ENCODE measurements at places on chromosomes 13 and 19. TPM values are rescaled to one million over a fixed set of nuclear protein-coding genes. Genes with fewer than 3 reads are reported as not detected.

Gene BABAM1
- 136 TPM for total RNA-seq

Gene ZNF256
- total RNA-seq = 11.0 TPM

DNA sequence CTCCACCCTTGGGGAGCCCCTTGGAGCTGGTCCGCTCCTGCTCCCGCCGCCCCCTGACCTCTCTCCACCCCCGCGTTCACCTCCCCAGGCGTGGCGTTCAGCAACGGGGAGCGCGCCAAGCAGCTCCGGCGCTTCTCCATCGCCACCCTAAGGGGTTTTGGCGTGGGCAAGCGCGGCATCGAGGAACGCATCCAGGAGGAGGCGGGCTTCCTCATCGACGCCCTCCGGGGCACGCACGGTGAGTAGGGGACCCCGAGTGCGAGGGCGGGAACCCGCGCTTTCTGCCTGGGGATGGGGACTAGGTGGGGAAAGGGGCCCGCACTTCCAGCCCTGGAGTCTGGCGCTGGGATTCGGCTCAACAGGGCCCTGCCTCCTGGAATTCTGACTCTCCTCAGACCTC is 1.7 kb downstream of the CYP2A13 start:
- no peak overlapping the region for H3K27ac ChIP-seq
- no peaks in the 10 kb centered on the region for H3K36me3 ChIP-seq
- no peak for DNase-seq
- no peak overlapping the region for H3K4me3 ChIP-seq
- peaks cover 27% of the 10 kb centered on the region for H3K27me3 ChIP-seq
- no peaks in the 10 kb centered on the region for H3K4me1 ChIP-seq

Gene CYP2S1
- total RNA-seq = 0.24 TPM

Gene GRIK5
- total RNA-seq = 24.0 TPM

- H3K27ac ChIP-seq = peak overlapping the region; percentile 90
- peak overlapping the region; percentile 69 for H3K4me3 ChIP-seq
- no peaks in the 10 kb centered on the region for H3K27me3 ChIP-seq
- DNase-seq = peak; percentile 12
Measured at GRCh38 chr19:29211562-29212355, 1.2 kb downstream of the UQCRFS1 start.

GRCh38 chr19:7104747-7105447 is 35.4 kb downstream of the ZNF557 start:
- H3K36me3 ChIP-seq = no peaks in the 10 kb centered on the region
- H3K27ac ChIP-seq = no peak overlapping the region
- H3K4me3 ChIP-seq = no peak overlapping the region
- H3K27me3 ChIP-seq = no peaks in the 10 kb centered on the region

DNA sequence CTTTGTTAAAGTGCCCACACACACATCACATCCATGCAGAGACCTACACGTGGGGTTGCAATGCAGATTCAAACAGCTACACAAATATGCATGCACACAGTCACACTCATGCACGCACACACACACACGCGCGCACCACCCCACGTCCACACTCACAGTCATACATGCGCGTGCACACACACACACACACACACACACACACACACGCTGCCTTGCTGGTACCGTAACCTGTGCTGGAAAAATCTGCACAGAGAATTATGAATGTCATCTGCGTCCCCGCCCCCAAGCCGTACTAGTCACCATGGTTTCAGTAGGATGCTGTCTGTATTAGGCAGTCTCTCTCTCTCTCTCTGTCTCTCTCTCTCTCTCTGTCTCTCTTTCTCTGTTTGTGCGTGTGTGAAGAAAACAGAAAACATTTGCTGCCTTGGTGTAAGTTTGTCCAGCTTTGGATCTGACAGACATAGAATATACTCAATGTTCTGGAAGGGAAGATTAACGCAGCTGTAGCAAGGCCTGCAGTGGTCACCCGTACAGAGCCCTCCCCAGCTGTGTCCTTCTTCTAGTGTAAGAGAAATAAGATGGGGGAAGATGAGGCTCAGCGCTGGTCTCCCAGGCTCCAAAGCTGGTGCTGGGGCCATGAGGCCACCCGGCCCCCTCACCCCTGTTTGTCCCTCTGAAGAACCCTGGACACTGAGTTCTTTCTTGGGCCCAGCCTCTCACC is 26.4 kb upstream of the DPP9 start:
- H3K27ac ChIP-seq = no peak overlapping the region
- H3K27me3 ChIP-seq = no peaks in the 10 kb centered on the region
- no peaks in the 10 kb centered on the region for H3K4me1 ChIP-seq
- DNase-seq = no peak
- no peaks in the 10 kb centered on the region for H3K36me3 ChIP-seq

GRCh38 chr13:111879719-111880118 is 187.2 kb upstream of the SOX1 start:
- H3K36me3 ChIP-seq = no peaks in the 10 kb centered on the region
- DNase-seq = no peak
- H3K4me1 ChIP-seq = no peaks in the 10 kb centered on the region
- H3K4me3 ChIP-seq = no peak overlapping the region
- no peak overlapping the region for H3K27ac ChIP-seq
- H3K27me3 ChIP-seq = peaks cover 88% of the 10 kb centered on the region

Gene KIR3DL2
- not detected for total RNA-seq

GRCh38 chr19:7502552-7502951 is 13.4 kb upstream of the ZNF358 start:
- H3K27ac ChIP-seq = no peak overlapping the region
- H3K4me1 ChIP-seq = peaks cover 5% of the 10 kb centered on the region
- no peaks in the 10 kb centered on the region for H3K36me3 ChIP-seq
- DNase-seq = no peak
- H3K4me3 ChIP-seq = no peak overlapping the region
- peaks cover 4% of the 10 kb centered on the region for H3K27me3 ChIP-seq

Gene VSIG10L
- total RNA-seq = 0.69 TPM

- H3K36me3 ChIP-seq = no peaks in the 10 kb centered on the region
- no peak overlapping the region for H3K27ac ChIP-seq
- peaks cover 18% of the 10 kb centered on the region for H3K4me1 ChIP-seq
- peaks cover 22% of the 10 kb centered on the region for H3K27me3 ChIP-seq
Measured at GRCh38 chr19:29664753-29665214, 477 bp upstream of the PLEKHF1 start.

GRCh38 chr13:66353664-66354063 is 876.5 kb downstream of the PCDH9 start:
- no peak overlapping the region for H3K4me3 ChIP-seq
- no peaks in the 10 kb centered on the region for H3K27me3 ChIP-seq
- no peak for DNase-seq
- H3K4me1 ChIP-seq = no peaks in the 10 kb centered on the region
- no peak overlapping the region for H3K27ac ChIP-seq

DNA sequence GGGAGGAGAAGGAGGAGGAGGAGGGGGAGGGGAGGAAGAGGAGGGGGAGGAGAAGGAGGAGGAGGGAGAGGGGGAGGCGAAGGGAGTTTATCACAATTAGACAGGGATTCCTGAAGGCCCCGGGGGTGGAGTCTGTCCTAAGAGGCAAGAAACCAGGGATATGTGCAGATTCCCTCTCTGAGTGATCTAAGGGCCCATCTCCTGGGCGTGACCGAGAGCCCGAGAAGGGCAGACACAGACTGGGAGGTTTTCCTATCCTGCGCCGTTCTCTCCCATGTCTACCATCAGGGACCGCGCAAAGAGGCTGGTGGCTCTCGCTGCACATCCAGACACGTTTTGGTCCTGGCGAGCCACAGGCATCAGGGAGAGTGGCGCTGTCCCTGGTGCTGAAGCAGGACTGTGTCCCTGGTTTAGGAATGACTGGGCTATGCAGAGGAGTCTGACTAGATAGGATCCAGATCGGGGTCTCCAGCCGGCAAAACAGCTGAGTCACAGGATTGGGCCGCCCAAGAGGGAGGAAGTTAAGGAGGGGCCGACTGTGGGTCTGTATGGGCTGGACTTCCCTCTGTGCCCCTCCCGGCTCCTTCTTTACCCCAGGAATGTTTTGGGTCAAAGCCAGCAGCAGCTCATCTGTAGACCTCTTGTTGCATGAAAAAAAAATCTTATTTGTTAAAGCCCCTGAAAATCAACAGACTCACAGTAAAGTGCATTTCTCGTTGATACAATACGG is 17.9 kb upstream of the ZNF175 start:
- no peaks in the 10 kb centered on the region for H3K36me3 ChIP-seq
- peak; percentile 84 for DNase-seq
- H3K4me3 ChIP-seq = no peak overlapping the region
- H3K27ac ChIP-seq = no peak overlapping the region

DNA sequence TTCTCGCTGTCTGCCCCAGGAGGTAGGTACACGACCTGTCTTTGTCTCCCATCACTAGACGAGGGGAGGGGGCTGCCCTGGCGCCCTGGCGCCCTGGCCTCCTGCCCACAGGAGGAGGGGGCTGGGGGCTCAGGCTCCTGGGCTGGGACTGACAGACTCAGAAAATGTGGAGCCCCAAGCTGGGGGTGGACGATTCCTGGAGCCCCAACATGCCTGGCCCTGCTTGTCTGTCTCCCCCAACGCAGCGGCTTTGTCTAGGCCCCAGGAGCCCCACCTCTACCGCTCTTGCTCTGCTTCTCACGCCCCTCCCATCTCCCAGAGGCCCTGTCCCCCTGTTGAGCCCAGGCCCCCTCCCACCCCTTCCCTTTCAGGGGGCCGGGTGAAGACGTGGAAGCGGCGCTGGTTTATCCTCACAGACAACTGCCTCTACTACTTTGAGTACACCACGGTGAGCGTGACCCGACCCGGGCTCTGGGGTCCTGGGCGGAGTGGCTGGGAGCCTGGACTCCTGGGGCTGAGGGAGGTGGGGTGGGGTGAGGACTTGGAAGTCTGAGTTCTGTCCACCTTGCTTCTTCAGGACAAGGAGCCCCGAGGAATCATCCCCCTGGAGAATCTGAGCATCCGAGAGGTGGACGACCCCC is 8.6 kb downstream of the CYTH2 start:
- DNase-seq = no peak
- H3K4me3 ChIP-seq = no peak overlapping the region
- H3K36me3 ChIP-seq = peaks cover 59% of the 10 kb centered on the region
- no peak overlapping the region for H3K27ac ChIP-seq

DNA sequence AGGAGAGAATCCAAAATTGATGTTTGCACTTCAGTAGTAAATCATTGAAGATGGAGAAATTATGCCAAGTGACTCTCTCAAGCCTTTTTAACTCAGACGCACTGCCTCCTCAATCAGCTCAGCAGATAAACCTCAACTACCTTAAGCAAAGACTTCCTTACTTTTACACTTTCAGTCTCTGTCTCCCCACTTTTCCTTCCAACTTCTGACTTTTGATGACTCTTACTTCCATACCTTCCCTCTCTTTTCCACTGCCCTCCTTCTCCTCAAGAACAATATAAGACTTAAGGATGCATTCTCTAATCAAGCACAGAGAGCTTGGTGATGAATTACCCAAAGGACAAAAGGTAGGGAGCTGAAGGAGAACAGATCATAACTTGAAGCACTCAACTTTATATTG is 4.8 kb upstream of the DACH1 start:
- DNase-seq = no peak
- no peak overlapping the region for H3K4me3 ChIP-seq
- no peaks in the 10 kb centered on the region for H3K4me1 ChIP-seq
- H3K27ac ChIP-seq = no peak overlapping the region
- no peaks in the 10 kb centered on the region for H3K36me3 ChIP-seq

Gene SLC25A23
- 39.9 TPM for total RNA-seq

Gene ADM5
- total RNA-seq = 4.3 TPM

GRCh38 chr13:113616991-113617749 is 32.6 kb downstream of the TFDP1 start:
- peak; percentile 14 for DNase-seq
- no peak overlapping the region for H3K4me3 ChIP-seq
- H3K36me3 ChIP-seq = peaks cover 19% of the 10 kb centered on the region
- H3K4me1 ChIP-seq = no peaks in the 10 kb centered on the region
- H3K27ac ChIP-seq = no peak overlapping the region

- no peaks in the 10 kb centered on the region for H3K4me1 ChIP-seq
- no peaks in the 10 kb centered on the region for H3K36me3 ChIP-seq
- no peak overlapping the region for H3K4me3 ChIP-seq
- no peak overlapping the region for H3K27ac ChIP-seq
- DNase-seq = no peak
Measured at GRCh38 chr19:30064771-30065494, 122.9 kb downstream of the URI1 start.

Gene TNFSF9
- total RNA-seq = 10.0 TPM

- DNase-seq = no peak
- H3K36me3 ChIP-seq = no peaks in the 10 kb centered on the region
- no peak overlapping the region for H3K4me3 ChIP-seq
- H3K27me3 ChIP-seq = no peaks in the 10 kb centered on the region
Measured at GRCh38 chr13:25179011-25179410, 6.9 kb upstream of the AMER2 start.

- peak within 1 kb of the TSS; percentile 96 for H3K27ac ChIP-seq
- peaks cover 3% of the 10 kb centered on the region for H3K36me3 ChIP-seq
- peak; percentile 95 for DNase-seq
- H3K27me3 ChIP-seq = no peaks in the 10 kb centered on the region
Measured at GRCh38 chr19:3761382-3762129, at the start of gene APBA3. Gene APBA3 (minus strand): TSS chr19:3761692. CDS start chr19:3760264, 1,428 bp downstream.

- peak overlapping the region; percentile 78 for H3K4me3 ChIP-seq
- H3K27ac ChIP-seq = peak overlapping the region; percentile 96
- DNase-seq = no peak
- peaks cover 12% of the 10 kb centered on the region for H3K4me1 ChIP-seq
Measured at GRCh38 chr19:43596842-43597461, 557 bp downstream of the ZNF576 start.

Gene SYT5
- total RNA-seq = not detected
